ENCODE measurements at places on chromosomes 1 and 21.
A peak's percentile ranks its signal among the peaks of the same experiment; 100 is the strongest.

DNA sequence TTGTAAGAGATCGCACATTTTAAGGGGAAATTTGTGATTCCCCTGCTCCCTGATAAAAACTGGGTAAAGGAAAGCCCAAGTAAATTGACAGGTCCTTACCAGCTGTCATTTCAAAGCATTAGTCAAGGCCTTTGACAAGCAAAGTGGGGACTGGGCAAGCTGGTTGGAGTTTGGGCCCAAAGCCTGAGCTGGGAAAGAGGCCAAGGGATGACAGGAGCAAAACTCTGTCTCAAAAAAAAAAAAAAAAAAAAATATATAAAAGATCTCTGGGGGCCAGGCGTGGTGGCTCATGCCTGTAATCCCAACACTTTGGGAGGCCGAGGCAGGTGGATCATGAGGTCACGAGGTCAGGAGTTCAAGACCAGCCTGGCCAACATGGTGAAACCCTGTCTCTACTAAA lies 36.9 kb downstream of the SLC2A1 start:
- no peak for DNase-seq

DNA sequence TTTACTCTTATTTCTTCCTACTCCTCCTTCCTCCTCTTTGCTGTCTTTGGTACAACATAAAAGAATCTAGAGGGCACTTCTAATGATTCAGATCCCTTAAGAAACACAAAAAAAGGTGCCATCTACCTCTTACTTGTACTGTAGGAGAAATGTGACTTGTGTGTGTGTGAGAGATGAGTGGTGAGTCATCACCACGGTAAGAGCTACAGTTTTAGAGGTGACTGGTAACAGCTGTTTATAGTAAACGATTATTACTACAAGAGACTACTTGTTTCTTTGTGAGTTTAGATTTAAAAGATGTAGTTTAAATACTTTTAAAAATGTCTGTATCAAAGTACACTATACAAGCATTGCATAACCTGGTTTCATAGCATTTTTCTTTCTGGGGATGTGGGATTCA lies 40.4 kb downstream of the SLC35D1 start:
- DNase-seq = no peak

DNA sequence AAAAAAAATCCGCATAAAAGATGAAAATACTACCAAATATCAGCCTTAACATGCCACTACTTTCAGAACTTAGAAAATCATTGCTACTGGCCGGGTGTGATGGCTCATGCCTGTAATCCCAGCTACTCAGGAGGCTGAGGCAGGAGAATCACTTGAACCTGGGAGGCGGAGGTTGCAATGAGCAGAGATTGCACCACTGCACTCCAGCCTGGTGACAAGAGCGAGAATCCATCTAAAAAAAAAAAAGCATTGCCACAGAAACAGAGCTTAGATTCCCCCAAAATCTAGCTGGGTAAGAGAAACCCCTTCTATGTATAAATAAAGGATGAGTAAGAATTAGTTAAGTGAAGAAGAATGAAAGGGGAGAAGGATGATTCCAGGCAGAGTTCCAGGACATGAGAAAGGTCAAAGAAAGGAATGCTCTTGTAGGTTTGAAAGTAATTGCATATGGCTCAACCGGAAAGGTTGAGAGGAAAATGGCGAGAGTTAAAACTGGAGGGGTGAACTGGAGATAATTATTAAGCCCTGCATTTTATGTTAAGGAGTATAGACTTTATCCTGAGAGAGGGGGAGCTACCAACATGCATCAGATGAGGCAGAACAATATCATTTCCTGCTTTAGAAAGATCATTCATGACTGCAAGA lies 19.7 kb upstream of the NRDC start:
- no peak for DNase-seq

DNA sequence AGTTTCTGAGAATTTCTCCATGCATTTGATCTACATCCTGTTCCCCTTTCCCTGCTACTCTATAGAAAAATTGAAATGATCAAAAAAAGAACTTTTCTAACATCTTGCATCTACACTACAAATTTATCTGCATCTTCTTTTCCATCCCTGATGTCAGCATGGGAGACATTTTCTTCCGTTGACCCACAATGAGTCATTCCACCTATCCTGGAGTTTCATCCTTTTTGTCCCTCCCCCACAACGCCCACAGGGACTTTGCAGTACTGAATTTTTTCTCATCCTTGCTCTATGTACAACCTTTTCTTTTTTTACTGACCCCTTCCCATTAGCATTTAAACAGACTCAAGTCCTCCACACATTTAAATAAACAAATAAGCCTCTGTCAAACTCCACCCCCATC lies 112.2 kb upstream of the MROH9 start:
- DNase-seq = no peak

DNA sequence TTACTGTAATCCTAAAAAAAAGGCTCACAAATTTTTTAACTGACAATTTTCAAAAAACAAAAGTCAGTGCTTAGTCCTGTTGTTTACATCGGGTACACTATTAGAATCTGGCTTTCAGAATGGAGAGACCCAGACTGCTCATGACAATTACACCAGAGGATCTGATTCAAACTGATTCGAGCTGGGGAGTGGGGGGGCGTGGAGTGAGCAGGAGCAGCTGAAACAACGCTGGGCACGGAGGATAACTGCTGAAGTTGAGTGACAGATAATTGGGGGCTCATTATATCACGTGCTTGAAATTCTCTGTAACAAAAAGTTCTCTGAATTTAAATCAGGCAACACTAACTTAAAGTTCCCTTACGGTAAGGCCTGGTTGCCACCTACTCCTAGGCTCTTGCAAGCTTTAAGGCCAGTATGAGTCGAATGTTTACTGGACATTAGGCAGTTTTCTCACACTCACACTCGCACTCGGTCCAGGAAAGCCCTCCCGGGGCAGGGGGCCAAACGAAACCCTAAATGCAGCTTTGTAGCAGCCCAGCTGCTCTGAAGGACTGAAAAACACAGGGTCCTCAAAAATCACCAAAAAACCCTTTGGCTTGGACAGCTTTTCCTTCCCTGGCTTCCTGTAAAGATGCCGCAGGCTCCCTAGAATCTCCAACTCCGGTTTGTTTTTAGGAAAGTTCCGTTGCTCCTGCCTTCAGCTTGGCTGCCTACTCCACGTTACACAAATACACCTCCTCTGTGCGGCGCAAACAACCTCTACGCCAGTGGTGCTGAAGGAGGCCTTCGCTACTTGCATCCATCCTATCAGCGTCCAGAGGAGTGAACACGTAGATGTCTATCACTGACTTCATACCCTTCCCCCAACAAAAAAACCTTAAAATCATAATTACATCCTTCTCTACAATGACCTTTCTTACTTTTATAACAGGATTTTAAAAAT lies 42.9 kb downstream of the CAPZB start:
- DNase-seq = no peak

- DNase-seq = no peak
These were observed 55.3 kb downstream of the MAN1C1 start for GRCh38 chr1:25671929-25672328.

DNA sequence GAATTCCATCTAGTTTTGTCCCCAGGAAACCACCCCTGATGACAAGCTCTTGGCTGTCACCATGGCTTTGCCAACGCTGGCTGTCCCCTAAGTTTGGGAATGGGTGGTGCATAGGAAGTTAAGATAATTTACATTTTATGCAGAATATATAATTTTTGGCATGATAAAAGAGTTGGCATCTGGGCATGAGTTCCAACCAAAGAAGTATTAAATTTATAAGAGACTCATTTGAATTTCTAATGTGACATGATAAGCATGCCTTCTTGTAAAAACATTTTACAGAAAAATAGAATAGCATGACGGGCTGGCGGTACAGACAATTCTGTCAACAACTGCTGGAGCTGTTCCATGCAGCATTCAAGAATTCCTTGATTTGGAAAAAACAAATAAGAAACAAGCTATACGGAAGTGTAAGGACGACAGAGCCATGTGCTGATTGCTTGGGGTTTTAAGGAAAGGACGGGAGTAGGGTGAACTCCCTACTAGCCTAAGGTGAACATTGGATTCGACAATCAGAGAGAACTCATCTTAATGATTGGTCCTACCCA lies 106.8 kb upstream of the C1orf21 start:
- no peak for DNase-seq

DNA sequence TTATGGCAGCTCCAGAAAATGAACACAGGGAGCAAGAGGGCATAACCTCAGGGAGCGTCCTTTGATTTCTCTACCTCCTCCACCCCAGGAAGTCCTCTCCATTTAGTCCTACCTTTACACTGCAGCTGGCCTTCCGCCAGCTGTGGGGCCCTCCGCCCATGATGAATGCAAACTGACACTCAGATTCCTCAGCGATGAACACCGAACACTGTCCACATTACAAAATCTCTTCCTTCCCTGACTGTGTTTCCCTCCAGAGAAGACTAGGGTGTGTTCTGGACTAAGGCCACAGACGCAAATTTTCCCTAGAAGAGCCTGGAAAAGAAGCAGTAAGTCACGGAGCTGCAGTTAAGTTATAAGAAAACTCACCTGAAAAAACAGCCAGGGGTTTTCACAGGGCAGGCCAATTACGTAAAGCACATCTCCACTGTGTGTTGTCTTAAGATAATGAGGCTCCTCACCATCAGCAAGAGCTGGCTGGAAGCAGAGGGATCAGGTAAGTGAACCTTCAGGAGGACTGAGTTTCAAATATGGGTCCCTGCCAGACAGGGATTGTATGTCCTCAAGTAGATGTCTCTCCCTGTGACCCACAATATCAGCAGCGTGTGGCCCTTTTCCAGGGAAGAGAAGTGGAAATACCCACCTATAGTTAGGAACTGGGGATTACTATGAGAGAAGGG lies 46.3 kb upstream of the ATP1B1 start:
- no peak for DNase-seq

GRCh38 chr1:56535939-56536338 lies 43.4 kb downstream of the PLPP3 start:
- no peak for DNase-seq

- no peak for DNase-seq
These were observed 415.0 kb upstream of the VAMP3 start for GRCh38 chr1:7356079-7356478.

GRCh38 chr21:26405735-26406361 lies 167.2 kb downstream of the CYYR1 start:
- DNase-seq = no peak

- DNase-seq = no peak
These were observed 4.7 kb downstream of the FOXO6 start for GRCh38 chr1:41365772-41366454.

DNA sequence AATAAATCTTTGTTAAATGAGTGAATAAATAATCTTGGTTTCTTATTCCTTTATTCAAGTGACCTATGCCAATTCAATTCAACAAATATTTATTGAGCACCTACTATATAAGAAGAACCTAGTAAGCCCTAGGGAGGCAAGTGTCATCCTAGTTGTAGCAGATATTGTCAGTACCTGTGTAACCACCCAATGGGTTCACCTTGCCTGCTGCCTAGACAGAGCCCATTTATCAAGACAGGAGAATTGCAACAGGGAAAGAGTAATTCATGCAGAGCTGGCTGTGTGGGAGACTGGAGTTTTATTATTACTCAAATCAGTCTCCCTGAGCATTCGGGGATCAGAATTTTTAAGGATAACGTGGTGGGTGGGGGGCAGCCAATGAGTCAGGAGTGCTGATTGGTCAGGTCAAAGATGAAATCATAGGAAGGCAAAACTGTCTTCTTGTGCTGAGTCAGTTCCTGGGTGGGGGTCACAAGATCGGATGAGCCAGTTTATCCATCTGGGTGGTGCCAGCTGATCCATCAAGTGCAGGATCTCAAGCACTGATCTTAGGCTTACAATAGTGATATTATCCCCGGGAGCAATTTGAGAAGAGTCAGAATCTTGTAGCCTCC lies 53.8 kb upstream of the KCNA3 start:
- DNase-seq = no peak

- no peak for DNase-seq
These were observed 23.0 kb upstream of the PADI1 start for GRCh38 chr1:17181781-17182464.

- no peak for DNase-seq
These were observed 20.7 kb upstream of the RAP1GAP start for GRCh38 chr1:21689661-21690372.

DNA sequence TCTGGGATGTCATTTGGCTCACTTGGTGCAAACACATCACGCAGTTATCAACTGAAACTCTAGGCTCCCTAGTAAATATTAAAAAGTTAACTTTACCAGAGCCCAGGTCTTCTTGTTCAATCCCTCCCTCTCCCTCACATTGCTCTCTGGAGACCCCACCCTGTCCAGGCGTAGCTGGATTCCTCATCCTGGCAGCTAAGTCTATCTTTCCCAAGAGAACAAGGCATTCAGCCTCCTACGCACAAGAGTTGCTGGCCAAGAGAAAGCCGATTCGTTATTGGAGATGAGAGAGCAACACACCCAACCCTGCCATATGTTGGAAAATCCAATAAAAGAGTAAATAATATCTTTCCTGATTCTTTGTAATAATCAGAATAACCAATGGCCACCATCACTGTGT lies 117.9 kb downstream of the SLC30A10 start:
- no peak for DNase-seq

DNA sequence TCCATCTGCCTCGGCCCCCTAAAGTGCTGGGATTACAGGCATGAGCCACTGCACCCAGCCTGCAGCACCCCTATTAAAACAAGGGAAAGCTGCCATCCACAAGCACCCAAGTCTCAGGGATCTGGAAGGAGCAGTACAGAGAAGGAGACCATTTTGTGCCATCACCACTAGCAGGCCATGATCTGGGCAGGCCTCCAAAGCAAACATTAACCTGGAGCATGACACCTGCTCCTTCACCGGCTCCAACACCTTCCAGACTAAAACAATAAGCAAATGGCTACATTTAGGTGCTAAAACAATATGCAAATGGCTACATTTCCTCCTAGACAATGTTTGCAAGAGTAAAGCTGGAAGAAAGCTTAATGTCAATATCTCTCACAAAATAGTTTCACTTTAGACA lies 16.7 kb downstream of the MEAF6 start:
- DNase-seq = peak; percentile 42

DNA sequence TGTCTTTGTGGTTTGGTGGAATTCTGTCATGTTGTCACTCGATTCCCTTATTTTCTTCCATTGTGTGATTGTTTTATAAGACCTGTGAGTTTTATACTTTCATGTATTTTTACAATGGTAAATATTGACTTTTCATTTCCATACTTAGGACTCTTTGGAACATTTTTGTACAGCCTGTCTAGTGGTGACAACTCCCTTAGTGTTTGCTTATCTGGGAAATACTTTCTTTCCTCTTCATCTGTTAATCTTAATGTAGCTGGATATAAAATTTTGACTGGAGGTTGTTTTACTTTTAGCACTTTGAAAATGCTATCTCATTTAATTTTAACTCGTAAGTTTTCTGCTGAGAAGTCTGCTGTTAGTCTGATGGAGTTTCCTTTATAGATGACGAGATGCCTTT lies 310.5 kb downstream of the NUF2 start:
- no peak for DNase-seq

- DNase-seq = no peak
These were observed 602 bp upstream of the CGN start for GRCh38 chr1:151510614-151510956.

Measured in NCI-H1436 treated with DMSO at 0.1 percent for 48 hours (cell line).